ENCODE measurements at places on chromosomes 3 and 15.
A peak's percentile ranks its signal among the peaks of the same experiment; 100 is the strongest.

DNA sequence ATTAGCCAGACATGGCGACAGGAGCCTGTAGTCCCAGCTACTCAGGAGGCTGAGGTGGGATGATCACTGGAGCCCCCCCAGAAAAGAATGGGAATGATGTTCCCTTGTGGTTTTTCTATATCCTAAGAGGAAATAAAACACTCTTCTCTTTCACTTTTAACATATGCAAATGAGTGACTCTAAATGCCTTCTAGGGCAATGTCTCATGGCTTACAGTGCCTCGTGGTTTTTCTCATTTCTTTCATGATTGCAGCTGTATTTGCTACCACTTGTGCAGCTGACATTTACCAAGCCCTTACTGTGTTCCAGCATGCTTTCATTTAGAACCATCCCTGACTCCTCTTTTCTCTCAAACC, 26.4 kb downstream of the STOML1 start:
- DNase-seq: no peak

GRCh38 chr15:83545804-83546511, 98.8 kb downstream of the SH3GL3 start:
- DNase-seq: no peak

DNA sequence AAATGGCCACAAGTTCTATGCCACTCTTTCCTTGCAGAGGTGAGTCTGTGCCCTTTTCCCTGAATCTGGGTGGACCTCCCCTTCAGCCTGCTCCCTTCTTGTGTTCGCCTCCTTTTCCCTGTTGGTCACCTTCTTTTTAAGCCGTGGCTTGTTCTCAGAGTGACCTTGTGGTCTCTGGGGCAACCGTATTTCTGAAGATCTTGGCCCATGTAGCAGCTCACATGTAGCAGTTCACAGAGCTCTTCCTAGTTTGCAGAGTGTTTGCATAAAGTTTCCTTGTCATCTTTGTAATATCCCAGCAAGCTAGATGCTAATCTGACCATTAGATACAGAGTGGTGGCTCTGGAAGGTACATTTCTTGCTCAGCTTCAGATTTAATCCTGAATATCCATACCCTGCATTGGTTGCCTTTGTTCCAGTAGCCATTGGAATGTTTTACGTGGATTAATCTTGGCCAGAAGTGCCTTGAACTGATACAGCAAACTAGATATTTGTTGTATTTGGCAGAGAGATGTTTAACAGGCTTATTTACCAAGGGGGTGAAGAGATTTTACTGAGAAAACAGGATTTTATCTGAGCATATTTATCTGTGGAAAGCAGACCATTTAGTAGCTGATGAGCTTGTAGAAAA, 40.7 kb upstream of the BSN start:
- DNase-seq: no peak

- no peak for DNase-seq
These were observed 142.1 kb upstream of the LRTM1 start for GRCh38 chr3:55069950-55070349.

- no peak for DNase-seq
These were observed 33.5 kb upstream of the PRR20G start for GRCh38 chr3:127321371-127321770.

DNA sequence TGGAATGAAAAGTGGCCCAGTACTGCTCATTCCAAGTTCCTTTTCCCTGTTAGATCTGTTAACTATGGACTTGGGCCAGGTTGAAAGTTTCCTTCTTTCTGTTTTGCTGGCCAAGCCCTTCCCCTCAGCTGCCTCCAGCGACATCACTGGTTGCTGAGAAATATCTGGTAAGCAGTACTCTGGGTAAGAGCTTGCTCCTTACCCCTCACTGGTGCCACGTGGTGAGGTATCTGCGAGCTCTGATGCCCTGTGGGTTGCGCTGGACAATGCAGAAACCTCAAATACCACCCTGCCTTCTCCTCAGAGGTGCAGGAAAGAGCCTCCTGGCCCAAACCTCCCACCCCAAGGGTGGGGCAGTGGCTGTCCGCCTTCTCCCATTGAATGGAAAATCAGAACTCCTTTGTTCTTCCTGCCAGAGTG, 42.9 kb upstream of the APH1B start:
- DNase-seq: peak; percentile 52

Measured in hematopoietic multipotent progenitor cell treated with erythropoietin and hydrocortisone succinate and interleukin-3 and kit ligand, for 6 days (in vitro differentiated cells).